Dermis blood vessel endothelial cell (primary cell): ENCODE measurements at places on chromosomes 11 and 22. TPM values are rescaled to one million over a fixed set of nuclear protein-coding genes. Genes with fewer than 3 reads are reported as not detected.
A peak's percentile ranks its signal among the peaks of the same experiment; 100 is the strongest.

The IL17REL gene
- total RNA-seq, result 0.05 and 0.17 TPM in 2 replicates

The ZBED4 gene
- 16.7 and 21.9 TPM in 2 replicates for total RNA-seq

DNA sequence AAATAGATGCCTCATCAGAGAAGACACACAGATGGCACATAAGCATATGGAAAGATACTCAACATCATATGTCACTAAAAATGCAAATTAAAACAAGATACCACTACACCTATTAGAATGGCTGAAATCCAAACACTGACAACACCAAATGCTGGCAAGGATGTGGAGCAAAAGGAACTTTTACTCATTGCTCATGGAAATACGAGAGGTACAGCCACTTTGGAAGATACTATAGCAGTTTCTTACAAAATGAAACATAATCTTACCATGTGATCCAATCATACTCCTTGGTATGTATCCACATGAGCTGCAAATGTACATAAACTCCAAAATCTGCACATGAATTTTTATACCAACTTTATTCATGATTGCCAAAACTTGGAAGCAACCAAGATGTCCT is 246.0 kb upstream of the ARHGAP42 start:
- DNase-seq, result no peak

DNA sequence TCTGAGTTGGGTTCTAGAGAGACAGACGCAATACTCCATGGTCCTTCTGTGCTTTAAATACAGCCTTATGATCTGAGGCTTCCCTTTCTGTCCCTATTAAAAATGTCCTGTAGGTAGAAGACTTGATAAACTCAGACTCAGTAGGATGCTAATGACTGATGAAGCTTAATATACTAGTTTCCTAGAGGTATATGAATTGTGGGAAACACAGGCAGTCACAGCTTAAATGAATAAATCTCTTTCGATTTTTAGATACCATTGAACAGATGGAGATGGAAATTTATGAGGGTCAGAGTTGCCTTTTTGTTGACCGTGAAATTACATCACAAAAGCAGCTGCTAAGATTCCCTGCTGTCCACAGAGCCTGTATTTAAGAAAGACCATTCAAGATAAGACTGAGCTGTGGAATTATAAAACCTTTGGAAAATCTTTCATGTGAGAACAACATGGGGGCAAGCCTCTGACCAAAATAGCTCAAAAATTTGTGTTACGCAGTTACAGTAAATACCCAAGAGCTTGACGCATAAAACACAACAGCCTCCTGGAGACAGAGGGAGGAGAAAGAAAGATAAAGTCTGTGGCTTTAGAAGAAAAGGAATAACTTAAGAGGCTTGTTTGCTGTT is 172.3 kb downstream of the AASDHPPT start:
- DNase-seq, result no peak

GRCh38 chr22:49633010-49633324 is 194.7 kb downstream of the BRD1 start:
- DNase-seq, result peak; percentile 20

DNA sequence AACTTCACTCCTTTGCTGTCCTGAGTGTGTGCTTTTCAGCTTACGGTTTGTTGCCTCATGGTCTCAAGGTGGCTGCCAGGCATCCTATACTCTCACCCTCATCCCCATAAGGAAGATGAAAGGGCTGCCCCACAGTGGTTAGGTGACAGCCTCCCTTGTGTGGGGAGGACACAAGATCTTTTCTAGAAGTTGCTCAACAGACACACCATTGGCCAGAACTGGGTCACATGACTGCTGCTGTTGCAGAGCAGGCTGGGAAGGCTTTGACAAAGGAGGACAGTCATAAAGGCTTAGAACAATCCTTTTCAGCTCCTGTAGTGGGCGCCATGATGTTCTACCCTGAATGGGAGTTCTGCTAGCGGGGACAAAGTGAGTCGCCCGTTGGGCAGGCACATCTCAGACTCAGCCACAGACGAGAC is 69.7 kb upstream of the RASD2 start:
- DNase-seq, result peak; percentile 78
